ENCODE measurements at places on chromosomes 1 and 21.

DNA sequence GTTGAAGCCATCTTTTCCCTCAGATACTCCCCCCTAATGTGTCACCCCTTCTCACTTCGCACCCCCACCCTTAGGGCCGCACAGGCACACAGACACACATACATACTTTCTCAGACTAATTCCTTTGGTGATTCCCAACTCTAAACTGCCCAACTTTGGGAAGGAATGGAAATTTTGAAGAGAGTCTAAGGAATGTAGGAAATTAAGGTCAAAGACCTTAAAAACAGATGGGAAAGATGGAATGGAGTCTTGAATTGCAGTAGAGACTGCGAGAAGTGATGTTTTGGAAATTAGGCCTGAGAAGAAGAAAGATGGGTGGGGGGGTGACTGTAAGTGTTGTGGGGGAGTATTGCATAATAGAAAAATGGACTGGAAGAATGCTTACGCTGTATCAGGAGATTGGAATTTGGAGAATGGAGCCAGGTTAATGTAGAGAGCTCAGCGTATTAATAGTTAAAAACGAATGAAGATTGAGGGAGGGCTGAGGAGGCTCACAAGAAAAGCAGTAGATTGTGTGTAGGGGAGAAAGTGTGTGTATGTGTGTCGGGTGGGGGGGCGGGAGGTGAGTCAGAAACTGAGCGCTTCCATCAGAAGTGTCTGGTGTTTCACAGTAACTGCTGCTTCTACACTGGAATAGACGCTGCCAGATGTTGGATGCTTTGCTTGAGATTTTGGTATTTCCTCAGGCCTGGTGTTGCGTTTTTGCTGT, 1.7 kb downstream of the PIP5K1A start:
- DNase-seq, result no peak

GRCh38 chr1:229325853-229326487, 16.9 kb downstream of the CCSAP start:
- DNase-seq, result no peak

DNA sequence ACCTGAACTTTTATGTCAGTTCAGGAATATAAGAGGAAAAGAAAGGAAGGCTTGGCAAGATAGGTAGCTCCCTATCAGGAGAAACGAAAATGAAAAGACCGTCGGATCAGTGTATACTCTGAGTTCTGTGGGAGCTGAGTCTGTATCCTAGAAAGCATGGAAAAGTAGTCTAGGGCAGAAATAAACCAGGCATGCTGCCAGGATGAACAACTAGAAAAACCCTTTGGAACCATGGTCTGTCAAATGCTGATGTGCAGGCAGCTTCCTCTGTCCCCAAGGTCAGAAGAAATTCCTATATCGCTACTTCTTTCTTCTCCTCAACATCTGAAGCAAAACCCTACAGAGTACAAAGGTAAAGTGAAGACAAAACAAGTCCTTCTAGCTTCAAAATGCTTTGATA, 268.8 kb downstream of the ST6GALNAC3 start:
- DNase-seq, result no peak

DNA sequence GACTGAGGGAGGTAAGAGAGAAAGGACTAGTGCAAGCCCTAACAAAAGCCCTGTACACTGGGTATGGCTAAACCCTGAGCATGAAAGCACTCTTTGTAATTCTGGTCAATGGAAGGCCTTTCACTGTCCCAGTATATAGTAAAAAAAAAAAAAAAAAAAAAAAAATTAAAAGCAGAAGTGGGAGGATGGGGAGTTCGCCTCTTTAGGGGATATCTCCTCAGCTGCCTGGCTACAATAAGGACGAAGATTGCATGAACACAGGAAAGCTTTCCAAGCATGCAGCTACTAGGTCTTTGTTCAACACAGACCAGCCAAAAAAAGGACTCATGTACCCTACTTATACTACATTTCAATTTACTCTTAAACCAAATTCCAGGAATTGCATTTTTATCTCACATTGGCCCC, 59.1 kb downstream of the EIF4G3 start:
- no peak for DNase-seq

GRCh38 chr1:27138927-27139326, 16.0 kb downstream of the SLC9A1 start:
- DNase-seq, result no peak

DNA sequence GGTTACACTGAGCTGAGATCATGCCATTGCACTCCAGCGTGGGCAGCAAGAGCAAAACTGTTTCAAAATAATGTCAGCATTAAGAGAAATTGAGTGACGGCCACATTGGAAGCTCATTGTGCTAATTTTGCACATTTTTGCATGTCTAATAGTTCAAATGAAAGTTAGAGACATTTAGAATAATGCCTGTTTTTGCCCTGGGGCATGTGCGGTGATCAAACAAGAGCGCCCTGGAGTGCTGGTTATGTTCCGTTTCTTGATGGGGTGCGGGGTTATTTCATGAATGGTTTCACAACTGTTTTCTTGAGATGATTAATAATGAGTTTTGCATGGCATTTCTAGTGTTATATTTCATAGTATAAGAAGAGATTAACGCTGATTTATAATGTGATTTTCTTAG, 13.1 kb downstream of the OR2T11 start:
- no peak for DNase-seq

GRCh38 chr1:203325418-203326091, 20.2 kb downstream of the BTG2 start:
- no peak for DNase-seq

- DNase-seq, result no peak
These were observed 37.6 kb upstream of the GNPAT start for GRCh38 chr1:231203259-231204057.

- no peak for DNase-seq
These were observed 182.4 kb upstream of the ADGRL2 start for GRCh38 chr1:81618376-81618775.

DNA sequence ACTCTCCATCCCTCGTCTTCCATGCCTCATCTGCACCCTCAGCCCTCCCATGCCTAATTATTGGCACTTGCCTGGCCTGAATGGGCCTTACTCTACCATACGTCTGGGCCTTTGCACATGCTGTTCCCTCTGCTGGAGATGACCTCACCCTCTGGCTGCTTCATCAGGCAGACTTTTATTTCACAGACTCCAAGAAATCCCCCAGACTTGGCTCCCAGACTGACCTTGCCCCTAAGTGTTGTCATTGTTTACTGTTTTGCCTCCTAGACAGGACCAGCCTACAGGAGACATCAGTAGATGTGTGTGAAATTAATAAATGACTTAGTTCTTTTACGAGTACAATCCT, 5.2 kb upstream of the AHDC1 start:
- no peak for DNase-seq

GRCh38 chr1:51175278-51175677, 60.8 kb upstream of the RNF11 start:
- no peak for DNase-seq

DNA sequence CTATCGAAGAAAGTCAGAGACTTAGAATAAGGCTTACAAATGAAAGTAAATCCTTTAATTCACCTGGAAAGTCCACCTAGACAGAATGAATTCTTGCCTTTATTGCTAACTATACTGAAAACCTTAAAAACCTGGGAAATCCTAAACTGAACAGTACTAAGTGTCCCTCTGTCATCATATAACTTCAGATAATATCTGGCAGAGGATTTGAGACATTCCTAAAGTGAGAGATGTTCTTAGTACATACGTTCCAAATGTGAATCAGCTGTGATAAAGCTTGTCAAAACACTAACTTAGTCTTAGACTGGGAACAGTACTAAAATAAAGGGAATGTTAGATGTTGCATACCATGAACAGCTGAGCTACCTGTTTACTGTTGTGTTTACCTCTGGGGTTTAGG, 121.7 kb downstream of the TNFSF18 start:
- no peak for DNase-seq

DNA sequence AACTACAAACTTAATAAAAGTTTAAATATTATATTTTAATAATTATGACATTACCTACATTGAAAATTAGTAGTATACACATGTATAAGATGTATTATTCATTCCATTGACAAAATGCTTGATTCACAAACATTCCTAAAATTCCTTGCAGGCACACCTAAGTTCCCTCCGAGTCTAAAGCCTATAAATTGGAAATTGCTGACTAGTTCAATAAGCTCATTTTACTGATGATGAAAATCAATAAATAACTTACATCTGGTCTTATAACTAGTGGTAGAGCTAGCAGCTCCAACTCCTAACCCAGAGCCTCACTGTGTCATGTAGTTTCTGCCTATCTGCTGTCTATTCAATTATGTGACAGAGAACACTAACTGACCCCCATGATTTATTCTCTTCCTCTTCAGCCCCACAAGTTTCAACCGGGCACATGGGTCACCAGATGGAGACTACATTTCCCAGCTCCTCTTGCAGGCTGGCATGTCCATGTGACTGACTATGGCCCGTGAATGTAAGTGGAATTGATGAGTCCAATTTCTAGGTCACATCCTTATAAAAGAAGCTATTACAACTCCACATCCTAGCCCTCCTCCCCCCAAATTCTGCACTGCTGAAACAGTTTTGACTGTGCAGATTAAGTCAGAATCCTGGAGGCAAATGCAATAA, 29.6 kb upstream of the LRRC8D start:
- no peak for DNase-seq

DNA sequence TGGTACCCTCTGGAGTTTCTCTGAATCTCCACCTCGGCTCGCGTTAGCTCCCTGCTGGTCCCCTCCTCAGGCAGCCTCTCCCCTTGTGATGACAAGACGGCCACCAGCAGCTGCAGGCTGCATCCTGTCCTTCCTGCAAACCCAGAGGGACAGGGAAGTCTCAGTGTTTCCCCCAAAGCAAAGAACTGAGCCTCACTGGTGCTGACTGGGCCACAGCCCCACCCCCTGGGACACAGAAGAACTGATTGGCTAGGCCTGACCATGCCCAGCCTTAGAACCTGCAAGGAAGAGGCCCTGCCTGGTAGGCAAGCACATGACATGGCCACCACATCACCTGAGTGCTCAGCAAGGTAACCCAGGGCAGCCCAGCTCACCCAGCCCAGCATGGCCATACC, 34.6 kb downstream of the TMEM51 start:
- no peak for DNase-seq

- no peak for DNase-seq
These were observed 49.6 kb downstream of the PLA2G4A start for GRCh38 chr1:186878356-186878755.

DNA sequence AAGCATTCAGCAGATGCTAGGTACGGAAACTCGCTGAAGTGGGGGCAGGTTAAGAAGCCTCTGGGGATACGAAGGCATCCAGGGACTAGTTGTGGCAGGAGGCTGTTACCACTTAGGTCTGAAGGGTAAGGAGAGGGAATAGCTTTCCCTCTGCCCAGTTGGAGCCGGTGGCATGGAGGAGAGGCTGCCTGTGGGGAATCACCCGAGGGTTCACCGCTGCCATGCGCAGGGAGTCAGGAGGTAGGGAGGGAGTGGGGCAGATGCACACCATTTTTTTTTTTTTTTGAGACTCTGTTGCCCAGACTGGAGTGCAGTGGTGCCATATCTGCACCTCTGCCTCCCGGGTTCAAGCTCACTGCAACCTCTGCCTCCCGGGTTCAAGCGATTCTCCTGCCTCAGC, 6.1 kb downstream of the PCSK9 start:
- no peak for DNase-seq

DNA sequence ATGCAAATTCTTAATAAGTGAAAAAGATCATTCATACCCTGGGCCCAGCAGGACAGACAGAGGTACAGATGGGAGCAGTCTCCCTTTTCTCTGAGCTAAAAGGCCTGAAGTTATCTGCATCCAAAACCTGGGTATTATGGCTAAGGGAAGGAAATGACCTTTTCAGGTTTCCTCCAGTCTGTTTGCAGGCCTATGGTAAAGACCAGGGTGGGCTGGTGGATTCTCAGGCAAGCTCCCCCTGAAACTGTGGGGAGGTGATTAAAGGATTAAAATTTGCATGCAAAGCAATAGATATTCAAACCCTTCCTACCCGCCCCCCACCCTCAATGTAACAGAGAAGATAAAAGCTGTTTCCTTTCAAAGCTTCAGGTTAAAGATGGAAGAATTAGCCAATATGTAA, 471.8 kb upstream of the RUNX1 start:
- no peak for DNase-seq

- DNase-seq, result no peak
These were observed 88.7 kb downstream of the ITPKB start for GRCh38 chr1:226650236-226650841.

GRCh38 chr1:109716121-109716520, 4.1 kb downstream of the GSTM5 start:
- no peak for DNase-seq

- no peak for DNase-seq
These were observed 16.4 kb downstream of the RNU5D-1 start for GRCh38 chr1:44714532-44714931.

DNA sequence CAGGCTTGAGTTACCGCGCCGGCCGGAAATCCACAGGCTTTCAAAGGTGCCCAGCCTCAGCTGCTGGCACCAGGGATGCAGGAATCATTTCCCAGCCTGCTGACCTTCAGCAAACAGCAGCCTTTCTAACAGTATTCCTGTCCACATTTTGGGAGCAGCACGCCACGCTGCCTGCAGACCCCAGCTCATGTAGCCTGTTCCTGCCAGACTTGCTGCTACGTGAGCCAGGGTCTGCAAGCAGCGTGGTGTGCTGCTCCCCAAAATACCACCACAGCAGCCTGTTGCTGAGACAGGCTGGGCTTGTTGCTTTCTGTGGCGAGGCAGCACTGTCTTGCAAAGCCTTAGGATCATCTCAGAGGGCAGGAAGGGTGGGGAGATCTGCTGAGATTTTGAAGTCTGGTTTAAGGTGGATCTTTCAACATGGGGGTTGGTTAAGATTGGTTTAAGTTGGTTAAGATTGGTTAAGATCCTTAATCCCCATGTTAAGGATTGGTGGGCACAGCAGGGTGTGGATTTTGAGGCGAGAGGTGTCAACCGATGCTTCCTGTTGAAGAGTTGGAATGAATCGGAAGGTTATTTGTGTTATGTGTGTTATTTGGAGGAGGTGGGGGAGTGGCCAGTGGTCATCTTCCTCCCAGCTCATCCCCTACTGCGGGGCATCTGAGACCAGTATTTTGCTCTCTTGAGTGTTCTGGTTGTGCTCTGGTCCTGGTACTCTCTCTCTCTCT, 12.9 kb downstream of the FAAH start:
- no peak for DNase-seq

DNA sequence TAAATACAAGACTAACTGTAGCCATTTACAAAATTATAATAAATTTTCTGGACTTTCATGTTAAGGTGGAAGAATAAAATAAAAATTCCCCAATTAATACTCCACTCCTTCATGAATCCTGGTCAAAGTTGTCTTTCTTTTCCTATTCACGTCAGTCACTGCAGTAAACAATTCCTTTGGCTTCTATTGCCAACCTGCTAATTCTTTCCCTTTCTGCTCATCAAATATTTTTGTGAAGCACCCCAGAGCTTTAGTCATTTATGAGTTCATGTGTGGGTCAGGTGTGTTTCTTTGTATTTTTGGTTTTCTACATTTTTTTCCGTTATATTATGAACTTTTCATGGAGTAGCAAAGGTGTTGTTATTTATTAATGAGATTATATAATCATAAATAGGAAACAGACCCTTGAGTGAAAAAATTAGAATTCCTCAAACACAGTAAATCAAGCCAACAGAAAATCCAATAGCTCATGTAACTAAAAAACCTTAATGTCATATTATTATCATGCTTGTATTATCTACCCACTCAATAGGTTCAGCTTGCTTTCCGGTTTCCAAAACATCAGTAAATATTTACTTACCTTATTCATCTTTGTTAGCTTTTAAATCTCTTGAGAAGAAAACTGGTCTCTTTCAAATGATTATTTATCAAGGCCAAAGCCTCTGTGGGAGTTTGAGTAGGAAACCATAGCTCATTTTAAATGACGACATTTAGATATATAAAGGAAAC, 29.6 kb upstream of the PLA2G4A start:
- no peak for DNase-seq

- no peak for DNase-seq
These were observed 123.3 kb downstream of the PCNX2 start for GRCh38 chr1:233172201-233172600.

GRCh38 chr1:110441888-110442287, 9.1 kb upstream of the PROK1 start:
- DNase-seq, result no peak

All from stimulated activated CD4-positive, alpha-beta T cell treated with anti-CD3 and anti-CD28 coated beads, Interleukin-12 subunit alpha, Interleukin-12 subunit beta, amount 100 ng/mL, for 48 hours (primary cell).